A549 treated with Mapracorat at 1 μM for 4 hours (cell line): ENCODE measurements at places on chromosomes 7 and 10. TPM values are rescaled to one million over a fixed set of nuclear protein-coding genes. Genes with fewer than 3 reads are reported as not detected.

Gene MORN4
- 6.3 to 8.1 TPM (median 7.0 TPM) in 5 replicates for total RNA-seq

Gene NUTM2A
- total RNA-seq, result 0.08 TPM in 1 of 5 replicates, not detected in the others

Gene HOXA4
- 1.3 to 2.2 TPM (median 1.8 TPM) in 5 replicates for total RNA-seq

Gene GAD2
- total RNA-seq, result not detected in 5 replicates

Gene SPDYE3
- not detected in 5 replicates for total RNA-seq

Gene C7orf33
- not detected in 5 replicates for total RNA-seq
